ENCODE measurements at places on chromosomes 3 and 15. TPM values are rescaled to one million over a fixed set of nuclear protein-coding genes. Genes with fewer than 3 reads are reported as not detected.

The CCDC33 gene
- not detected for total RNA-seq

The CFAP20DC gene
- 2.8 TPM for total RNA-seq

The P2RY12 gene
- not detected for total RNA-seq

The MAGEL2 gene
- 0.52 TPM for total RNA-seq

The TNNC1 gene
- 0.26 TPM for total RNA-seq

The C3orf22 gene
- total RNA-seq, result not detected

The LXN gene
- 503 TPM for total RNA-seq

The C3orf85 gene
- not detected for total RNA-seq

The SRGAP3 gene
- 2.2 TPM for total RNA-seq

The EHHADH gene
- 4.1 TPM for total RNA-seq

The CA12 gene
- 10.3 TPM for total RNA-seq

The DPPA2 gene
- total RNA-seq, result not detected

The BCL2A1 gene
- total RNA-seq, result 2.6 TPM

The SH2D7 gene
- not detected for total RNA-seq

The MAP3K13 gene
- total RNA-seq, result 19.3 TPM

The CYP8B1 gene
- not detected for total RNA-seq

The BLOC1S6 gene
- 53.6 TPM for total RNA-seq

The CPLX3 gene
- 0.48 TPM for total RNA-seq

The VEPH1 gene
- total RNA-seq, result 46.0 TPM

The DRD3 gene
- total RNA-seq, result not detected

The VIPR1 gene
- 1.2 TPM for total RNA-seq

The RCCD1 gene
- 20.8 TPM for total RNA-seq

The GPR27 gene
- total RNA-seq, result not detected

The AMOTL2 gene
- total RNA-seq, result 49.0 TPM

The CPNE9 gene
- total RNA-seq, result not detected
